ENCODE measurements at places on chromosomes 5 and 9. TPM values are rescaled to one million over a fixed set of nuclear protein-coding genes. Genes with fewer than 3 reads are reported as not detected.
A peak's percentile ranks its signal among the peaks of the same experiment; 100 is the strongest.

S1PR3 gene
- total RNA-seq = 27.7 TPM

RASGEF1C gene
- total RNA-seq = not detected

PCDHA3 gene
- 0.96 TPM for total RNA-seq

CTSL gene
- total RNA-seq = 134 TPM

POLR1E gene
- total RNA-seq = 28.8 TPM

JAK2 gene
- total RNA-seq = 46.9 TPM

SARDH gene
- total RNA-seq = 2.0 TPM

NEUROG1 gene
- not detected for total RNA-seq

SPATA31E1 gene
- total RNA-seq = not detected

TRPM6 gene
- total RNA-seq = 1.3 TPM

FBN2 gene
- 0.88 TPM for total RNA-seq

GRCh38 chr9:38277601-38278200, 114.8 kb upstream of the ALDH1B1 start:
- H3K4me1 ChIP-seq = no peaks in the 10 kb centered on the region
- no peaks in the 10 kb centered on the region for H3K36me3 ChIP-seq
- no peaks in the 10 kb centered on the region for H3K27me3 ChIP-seq
- no peak overlapping the region for H3K27ac ChIP-seq
- no peak for DNase-seq

- H3K27ac ChIP-seq = peak overlapping the region; percentile 67
- peaks cover 4% of the 10 kb centered on the region for H3K4me1 ChIP-seq
- H3K4me3 ChIP-seq = peak overlapping the region; percentile 73
- no peak for DNase-seq
Observed at GRCh38 chr5:140041492-140042392, 1.4 kb downstream of the NRG2 start.

DNA sequence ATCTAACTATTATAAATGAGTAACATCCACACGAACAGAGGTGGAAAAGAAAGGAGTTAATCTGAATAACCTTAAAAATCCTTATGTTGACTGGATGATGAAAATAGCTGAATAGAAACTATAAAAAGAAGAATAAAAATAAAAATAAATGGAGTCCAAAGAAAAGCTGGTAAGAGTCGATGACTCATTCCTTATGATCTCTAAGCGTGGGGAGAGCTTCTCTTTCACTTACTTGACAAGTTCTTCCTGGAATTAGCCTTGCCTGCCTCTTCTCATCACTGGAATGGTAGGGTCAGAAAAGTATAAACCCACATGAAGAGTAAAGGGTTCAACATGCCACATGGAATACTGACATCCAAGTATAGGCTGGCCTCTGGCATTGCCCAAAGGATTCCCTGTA, 477.0 kb upstream of the RGMB start:
- H3K36me3 ChIP-seq = no peaks in the 10 kb centered on the region
- no peak overlapping the region for H3K27ac ChIP-seq
- no peaks in the 10 kb centered on the region for H3K4me1 ChIP-seq
- H3K27me3 ChIP-seq = no peaks in the 10 kb centered on the region

DNA sequence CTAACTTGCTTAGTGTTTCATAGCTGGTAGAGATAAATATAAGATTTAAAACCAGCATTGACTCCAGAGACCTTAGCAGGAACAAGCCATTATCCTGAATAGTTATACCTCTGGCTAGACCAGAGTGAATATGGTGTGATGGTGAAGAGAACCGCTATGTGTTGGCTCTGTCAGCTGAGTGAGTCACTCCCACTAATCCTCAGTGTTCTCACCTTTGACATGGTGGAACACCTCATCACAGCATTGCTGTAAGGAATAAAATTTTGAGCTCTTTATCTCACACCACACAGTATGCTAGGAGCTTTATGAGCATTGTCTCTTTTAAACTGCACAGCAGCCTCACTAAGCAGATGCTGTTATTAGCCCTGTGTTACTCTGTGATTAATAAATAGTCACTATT, 90.7 kb upstream of the DHFR start:
- no peaks in the 10 kb centered on the region for H3K4me1 ChIP-seq
- DNase-seq = no peak
- H3K4me3 ChIP-seq = no peak overlapping the region
- H3K36me3 ChIP-seq = peaks cover 8% of the 10 kb centered on the region
- no peaks in the 10 kb centered on the region for H3K27me3 ChIP-seq

- H3K36me3 ChIP-seq = no peaks in the 10 kb centered on the region
- H3K27me3 ChIP-seq = no peaks in the 10 kb centered on the region
- DNase-seq = no peak
- no peak overlapping the region for H3K27ac ChIP-seq
- no peak overlapping the region for H3K4me3 ChIP-seq
- no peaks in the 10 kb centered on the region for H3K4me1 ChIP-seq
Observed at GRCh38 chr5:118371973-118372831, 616.1 kb downstream of the DTWD2 start.

DNA sequence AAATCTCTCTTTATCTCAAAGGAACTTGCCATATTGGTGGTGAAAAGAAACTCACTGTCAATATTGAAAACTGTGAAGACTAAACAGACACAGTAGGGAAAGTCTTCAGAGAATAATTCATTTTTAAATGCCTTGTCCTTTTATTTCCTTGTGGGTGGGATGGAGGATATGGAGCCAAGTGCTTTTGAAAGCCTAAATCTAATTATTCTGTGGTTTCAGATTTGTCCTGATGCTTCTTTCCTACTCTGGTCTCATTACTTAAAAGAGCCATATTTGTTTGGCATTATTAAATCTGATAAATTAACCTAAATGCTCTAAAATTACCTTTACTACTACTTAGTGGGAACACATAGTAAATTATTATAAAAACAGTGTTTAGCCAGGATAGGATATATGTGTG, 258.3 kb upstream of the EFNA5 start:
- no peaks in the 10 kb centered on the region for H3K4me1 ChIP-seq
- H3K36me3 ChIP-seq = no peaks in the 10 kb centered on the region
- no peak overlapping the region for H3K4me3 ChIP-seq
- no peaks in the 10 kb centered on the region for H3K27me3 ChIP-seq

GRCh38 chr5:144335561-144335960, 164.9 kb downstream of the KCTD16 start:
- DNase-seq = no peak
- no peak overlapping the region for H3K4me3 ChIP-seq
- H3K4me1 ChIP-seq = no peaks in the 10 kb centered on the region
- H3K27me3 ChIP-seq = peaks cover 4% of the 10 kb centered on the region
- no peak overlapping the region for H3K27ac ChIP-seq
- no peaks in the 10 kb centered on the region for H3K36me3 ChIP-seq

GRCh38 chr9:123933440-123934212, 3.7 kb upstream of the DENND1A start:
- no peak for DNase-seq
- no peaks in the 10 kb centered on the region for H3K36me3 ChIP-seq
- no peaks in the 10 kb centered on the region for H3K27me3 ChIP-seq
- H3K4me1 ChIP-seq = no peaks in the 10 kb centered on the region
- H3K4me3 ChIP-seq = no peak overlapping the region

GRCh38 chr5:80125022-80125961, 90.1 kb downstream of the THBS4 start:
- no peaks in the 10 kb centered on the region for H3K27me3 ChIP-seq
- no peak overlapping the region for H3K4me3 ChIP-seq
- H3K4me1 ChIP-seq = no peaks in the 10 kb centered on the region
- DNase-seq = no peak

GRCh38 chr5:33309536-33310345, 131.0 kb upstream of the TARS1 start:
- H3K4me3 ChIP-seq = no peak overlapping the region
- no peak overlapping the region for H3K27ac ChIP-seq
- no peak for DNase-seq
- no peaks in the 10 kb centered on the region for H3K36me3 ChIP-seq

DNA sequence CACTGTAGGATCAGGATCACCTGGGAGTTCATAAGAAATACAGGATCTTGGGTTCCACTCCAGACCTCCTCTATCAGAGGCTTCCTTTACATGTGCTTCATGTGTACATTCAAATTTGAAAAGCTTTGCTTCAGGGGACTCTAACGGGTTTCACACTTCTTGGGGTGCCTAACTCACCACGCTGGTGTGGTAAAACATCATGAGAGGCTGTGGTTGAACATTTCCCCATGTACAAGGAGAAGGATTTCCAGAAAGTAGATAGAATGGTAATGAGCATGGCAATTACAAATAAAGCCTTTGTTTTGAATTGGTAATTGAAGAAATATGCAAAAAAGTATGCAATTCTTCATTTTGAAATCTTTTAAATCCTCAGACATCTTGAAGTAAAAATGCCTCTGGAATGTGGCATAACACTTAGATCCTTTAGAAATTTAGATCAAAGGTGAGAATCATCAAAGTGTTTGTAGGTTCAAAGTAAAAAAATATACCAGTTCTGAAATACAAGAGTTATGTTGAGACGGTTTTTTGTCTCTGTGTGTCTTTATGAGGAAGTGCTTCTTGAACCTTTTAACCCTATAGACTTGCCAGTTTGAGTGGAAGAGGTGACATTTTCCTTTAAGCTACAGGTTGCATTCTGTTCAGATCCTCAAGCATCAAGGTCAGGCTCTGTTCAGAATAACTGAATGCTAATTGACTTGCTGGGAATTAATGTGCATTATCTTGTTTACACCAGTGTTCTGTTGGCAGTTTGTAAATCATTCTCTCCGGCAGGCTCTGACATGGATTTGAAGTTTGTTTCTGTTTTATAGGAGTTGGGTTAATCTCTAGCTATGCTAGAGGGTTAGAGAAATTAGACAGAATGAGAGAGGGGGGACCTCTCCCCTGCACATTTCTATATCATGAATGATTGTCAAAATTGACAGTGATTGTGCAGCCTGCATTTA, 415.3 kb downstream of the MAN2A1 start:
- H3K27ac ChIP-seq = no peak overlapping the region
- no peaks in the 10 kb centered on the region for H3K36me3 ChIP-seq
- H3K27me3 ChIP-seq = no peaks in the 10 kb centered on the region
- DNase-seq = no peak
- no peak overlapping the region for H3K4me3 ChIP-seq
- H3K4me1 ChIP-seq = no peaks in the 10 kb centered on the region

GRCh38 chr9:69412741-69413150, 87.7 kb downstream of the ENTREP1 start:
- no peaks in the 10 kb centered on the region for H3K27me3 ChIP-seq
- no peaks in the 10 kb centered on the region for H3K36me3 ChIP-seq
- no peak overlapping the region for H3K4me3 ChIP-seq
- H3K27ac ChIP-seq = peak overlapping the region; percentile 5

- no peaks in the 10 kb centered on the region for H3K4me1 ChIP-seq
- H3K4me3 ChIP-seq = no peak overlapping the region
- H3K27ac ChIP-seq = no peak overlapping the region
- no peak for DNase-seq
- no peaks in the 10 kb centered on the region for H3K36me3 ChIP-seq
Observed at GRCh38 chr9:125822160-125822559, 75.0 kb downstream of the PBX3 start.

GRCh38 chr5:98772415-98773213, 849 bp upstream of the RGMB start:
- H3K27me3 ChIP-seq = no peaks in the 10 kb centered on the region
- H3K36me3 ChIP-seq = no peaks in the 10 kb centered on the region
- peak overlapping the region; percentile 97 for H3K27ac ChIP-seq
- peak overlapping the region; percentile 98 for H3K4me3 ChIP-seq
- peaks cover 15% of the 10 kb centered on the region for H3K4me1 ChIP-seq

All from breast epithelium (tissue), 4 donors.